ENCODE measurements at places on chromosomes 7 and 10. TPM values are rescaled to one million over a fixed set of nuclear protein-coding genes. Genes with fewer than 3 reads are reported as not detected.

DNA sequence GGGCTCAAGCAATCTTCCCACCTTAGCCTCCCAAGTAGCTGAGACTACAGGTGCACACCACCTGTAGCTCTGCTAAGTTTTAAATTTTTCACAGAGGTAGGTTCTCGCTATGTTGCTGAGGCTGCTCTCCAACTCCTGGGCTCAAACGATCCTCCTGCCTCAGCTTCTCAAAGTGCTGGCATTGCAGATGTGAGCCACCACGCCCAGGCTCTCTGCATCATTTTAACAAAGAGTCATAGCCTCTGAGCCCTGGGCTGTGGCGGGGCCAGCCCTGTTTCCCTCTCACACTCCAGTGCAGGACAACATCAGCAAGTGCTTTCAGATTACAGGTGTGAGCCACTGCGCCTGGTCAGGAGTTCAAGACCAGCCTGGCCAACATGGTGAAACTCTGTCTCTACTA lies 102.5 kb downstream of the COL26A1 start:
- no peak for DNase-seq

DNA sequence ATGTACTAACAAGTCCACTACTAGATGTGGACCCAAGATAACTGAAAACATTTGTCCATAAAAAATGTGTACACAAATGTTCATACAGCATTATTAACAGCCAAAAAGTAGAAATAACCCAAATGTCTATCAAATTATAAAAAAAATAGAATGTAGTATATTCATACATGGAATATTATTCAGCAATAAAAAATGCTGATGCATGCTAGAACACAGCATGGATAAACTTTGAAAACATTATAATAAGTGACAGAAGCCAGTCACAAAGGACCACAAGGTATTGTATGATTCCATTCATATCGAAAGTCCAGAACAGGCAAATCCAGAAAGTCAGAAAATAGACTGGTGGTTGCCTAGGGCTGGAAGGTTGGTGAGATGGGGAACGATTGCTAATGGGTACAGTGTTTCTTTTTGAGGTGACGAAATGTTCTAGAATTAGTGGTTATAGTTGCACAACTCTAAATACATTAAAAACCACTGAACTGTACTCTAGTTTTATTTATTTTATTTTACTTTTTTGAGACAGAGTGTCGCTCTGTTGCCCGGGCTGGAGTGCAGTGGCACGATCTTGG lies 43.3 kb upstream of the ANLN start:
- DNase-seq = peak; percentile 11

GRCh38 chr7:72435925-72436480 lies 23.9 kb upstream of the CALN1 start:
- no peak for DNase-seq

DNA sequence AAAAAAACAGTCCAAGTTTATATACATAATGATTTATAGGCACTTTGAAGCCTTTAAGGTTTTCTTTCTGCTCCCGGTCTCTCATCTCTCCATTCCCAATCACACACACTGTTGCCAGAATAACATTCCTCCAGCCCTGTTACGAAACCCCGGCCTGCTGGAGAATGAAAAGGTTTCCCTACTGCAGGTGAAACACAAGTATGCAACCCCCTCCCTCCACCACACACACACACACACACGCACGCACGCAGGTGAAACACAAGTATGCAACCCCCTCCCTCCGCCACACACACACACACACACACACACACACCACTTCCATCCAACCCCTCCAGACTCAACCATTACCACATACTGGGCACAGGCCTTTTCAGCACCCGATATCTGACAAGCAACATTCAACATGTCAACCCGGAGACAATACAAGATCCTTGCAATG lies 87.5 kb downstream of the PARD3 start:
- peak; percentile 38 for DNase-seq

DNA sequence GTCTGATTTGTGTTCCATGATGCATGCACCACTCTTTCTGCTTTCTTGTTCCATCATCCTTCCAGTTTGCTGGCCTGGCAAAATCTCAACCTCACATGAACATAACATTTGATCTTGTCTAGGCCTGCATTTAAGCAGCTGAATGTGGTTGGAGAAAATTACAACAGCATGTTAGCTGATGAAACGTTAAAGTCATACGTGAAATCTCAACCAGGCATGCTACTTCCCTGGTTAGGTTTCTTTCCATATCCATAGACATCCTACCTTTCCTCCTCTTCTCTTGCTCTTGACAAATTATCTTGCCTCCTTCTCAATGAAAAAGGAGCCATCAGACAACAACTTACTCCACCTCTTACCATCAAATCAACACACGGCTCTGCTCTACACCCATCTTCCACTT lies 153.6 kb downstream of the C1GALT1 start:
- no peak for DNase-seq

DNA sequence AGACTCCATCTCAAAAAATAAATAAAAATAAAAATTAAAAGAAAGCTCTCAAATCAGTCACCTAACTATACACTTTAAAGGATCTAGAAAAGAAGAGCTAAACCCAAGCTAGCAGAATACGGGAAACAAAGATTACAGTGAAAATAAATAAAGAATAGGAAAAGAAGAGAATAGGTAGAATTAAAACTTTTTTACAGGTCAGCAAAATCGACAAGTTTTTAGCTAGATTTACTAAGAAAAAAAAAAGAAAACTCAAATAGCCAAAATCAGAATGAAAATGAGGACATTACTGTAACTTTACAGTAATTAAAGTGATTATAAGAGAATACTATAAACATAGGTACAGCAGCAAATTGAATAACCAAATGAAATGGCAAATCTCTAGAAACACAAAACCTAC lies 51.5 kb upstream of the RABGEF1 start:
- DNase-seq = no peak

DNA sequence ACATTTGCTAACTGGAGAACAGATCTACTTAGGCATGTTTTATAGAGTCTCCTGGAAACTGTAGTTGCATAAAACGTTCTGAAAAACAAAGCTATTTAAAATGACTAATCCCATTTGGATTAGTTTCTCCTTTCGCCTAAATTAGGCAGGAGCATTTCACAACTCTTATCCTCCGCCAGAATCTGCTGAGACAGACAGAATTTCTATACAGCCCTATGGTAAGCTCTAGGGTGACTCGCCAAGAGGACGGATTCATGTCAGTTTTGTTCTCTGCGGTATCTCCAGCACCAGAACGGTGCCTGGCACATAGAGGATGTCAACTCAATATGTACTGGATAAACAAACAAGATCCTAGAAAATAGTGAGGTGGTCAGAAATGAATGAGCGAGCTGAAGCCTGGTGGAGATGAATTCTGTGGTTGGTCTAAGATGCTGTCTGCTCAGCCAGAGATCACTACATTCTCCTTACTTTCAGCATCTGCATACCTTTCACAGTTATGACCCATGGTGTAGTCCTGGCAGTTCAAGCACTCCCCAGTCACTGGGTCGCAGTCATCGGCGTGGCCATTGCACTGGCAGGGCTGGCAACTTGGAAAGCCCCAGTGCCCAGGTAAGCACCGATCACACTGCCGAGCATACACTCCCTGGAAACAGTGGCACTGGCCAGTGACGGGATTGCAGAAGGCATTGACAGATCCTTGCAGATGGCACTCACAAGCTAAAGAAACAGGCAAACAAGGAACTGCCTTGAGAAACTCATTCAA lies 44.0 kb downstream of the LAMB1 start:
- peak; percentile 76 for DNase-seq

DNA sequence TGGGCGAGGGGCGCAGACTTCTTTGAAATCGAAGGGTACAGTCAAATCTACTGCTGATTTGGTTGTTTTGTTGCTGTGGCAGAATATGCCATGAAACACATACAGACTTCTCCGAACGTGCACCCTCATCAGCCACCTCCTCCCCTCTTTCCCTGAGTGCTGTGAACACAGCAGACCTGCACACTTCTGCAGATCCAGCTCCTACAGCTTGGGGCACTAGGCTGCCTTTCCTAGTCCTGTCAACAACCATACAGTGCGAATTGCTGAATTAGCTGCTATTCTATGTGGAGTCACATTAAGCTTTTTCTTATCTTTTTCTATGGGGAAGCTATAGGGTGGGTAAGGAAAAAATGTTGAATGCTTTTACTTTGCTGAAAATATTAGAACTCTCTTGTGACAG lies 57.5 kb downstream of the COL17A1 start:
- peak; percentile 55 for DNase-seq

- DNase-seq = no peak
These were observed 571.0 kb downstream of the ARL4A start for GRCh38 chr7:13258386-13258785.

DNA sequence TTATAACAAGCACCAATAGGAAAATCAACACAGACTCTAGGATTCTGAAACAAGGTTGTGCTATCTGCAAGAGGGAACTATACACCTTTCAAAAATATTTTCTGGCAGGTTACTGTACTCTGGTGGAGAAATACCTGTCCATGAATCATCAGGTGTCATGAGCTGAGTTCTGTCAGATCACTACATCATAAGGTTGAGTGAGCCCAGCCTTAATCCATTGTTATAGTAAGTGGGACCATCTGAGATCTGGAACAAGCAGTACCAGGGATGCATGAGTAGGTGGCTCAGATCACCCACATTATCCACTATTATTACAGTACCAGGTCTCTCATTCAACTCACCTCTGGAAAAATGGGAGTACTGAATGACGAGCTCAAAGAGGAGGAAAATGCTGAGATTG lies 212.4 kb downstream of the DGKI start:
- peak; percentile 58 for DNase-seq

GRCh38 chr10:131216681-131217230 lies 94.8 kb downstream of the TCERG1L start:
- no peak for DNase-seq

GRCh38 chr7:146804620-146805019 lies 688.0 kb downstream of the CNTNAP2 start:
- DNase-seq = no peak

- DNase-seq = peak; percentile 99
These were observed 43.1 kb upstream of the SEMA3A start for GRCh38 chr7:84237533-84238173.

- DNase-seq = no peak
These were observed 243.6 kb downstream of the SKIDA1 start for GRCh38 chr10:21281765-21282484.

- DNase-seq = no peak
These were observed 252.4 kb upstream of the TPK1 start for GRCh38 chr7:145088111-145088745.

GRCh38 chr10:72328045-72328828 lies 26.5 kb downstream of the DNAJB12 start:
- DNase-seq = peak; percentile 40

Gene MMD2
- total RNA-seq = not detected

Gene USP54
- 24.5 TPM for total RNA-seq

Measured in bronchial epithelial cell (primary cell).